Activated CD8-positive, alpha-beta memory T cell treated with anti-CD3 and anti-CD28 coated beads for 24 hours (primary cell): ENCODE measurements at places on chromosomes 6 and 20.

- DNase-seq = no peak
Measured at GRCh38 chr6:121479486-121480098, 44.1 kb downstream of the GJA1 start.

- no peak for DNase-seq
Measured at GRCh38 chr6:49606721-49607390, 29.8 kb downstream of the RHAG start.

DNA sequence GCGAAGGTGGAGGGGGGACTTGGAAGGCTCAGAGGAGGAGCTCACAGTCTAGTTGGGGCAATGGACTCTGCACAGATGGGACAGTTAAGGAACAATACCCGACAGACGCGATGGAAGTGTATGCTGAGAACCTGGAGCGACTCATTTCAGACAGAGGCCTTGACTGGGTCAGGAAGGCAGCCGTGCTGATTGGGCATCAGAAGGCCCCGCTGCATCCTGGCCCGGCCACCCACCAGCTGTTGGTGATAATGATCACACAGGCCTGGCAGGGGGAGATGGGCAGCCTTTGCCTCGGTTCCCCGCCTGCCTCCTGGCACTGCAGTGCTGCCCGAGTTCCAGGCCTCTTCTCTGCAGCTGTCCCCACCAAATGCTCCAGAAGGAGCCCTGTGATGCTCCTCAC lies 62.4 kb downstream of the MDGA1 start:
- DNase-seq = no peak

DNA sequence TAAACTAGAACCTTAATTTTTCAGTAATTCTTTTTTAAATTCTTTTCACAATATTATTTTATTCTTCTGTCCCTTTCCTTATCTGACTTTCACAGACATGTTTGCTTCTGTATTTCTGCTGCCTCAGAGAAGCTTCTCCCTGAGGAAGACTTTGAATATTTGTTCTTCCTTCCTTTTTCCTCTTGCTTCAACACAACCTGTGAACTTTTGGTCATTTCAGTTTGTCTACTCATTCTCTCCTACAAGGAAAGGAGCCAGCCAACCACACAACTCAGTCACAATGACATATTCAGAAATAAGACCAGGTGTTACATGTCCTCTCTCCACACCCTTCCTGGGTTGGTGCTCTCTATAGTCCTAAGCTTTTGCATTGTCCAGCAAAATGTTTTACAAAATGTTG lies 310.4 kb downstream of the TFAP2B start:
- DNase-seq = no peak
